Spleen (tissue), 13 donors: ENCODE measurements at places on chromosomes 12 and 14. TPM values are rescaled to one million over a fixed set of nuclear protein-coding genes. Genes with fewer than 3 reads are reported as not detected.

Gene PIANP
- polyA plus RNA-seq = 0.15 TPM

Gene C14orf39
- polyA plus RNA-seq = not detected

Gene DTX1
- 53.4 TPM for polyA plus RNA-seq

Gene KRT8
- polyA plus RNA-seq = 16.3 TPM

Gene NDRG2
- 72.4 TPM for polyA plus RNA-seq

Gene ST8SIA1
- polyA plus RNA-seq = 2.8 TPM

DNA sequence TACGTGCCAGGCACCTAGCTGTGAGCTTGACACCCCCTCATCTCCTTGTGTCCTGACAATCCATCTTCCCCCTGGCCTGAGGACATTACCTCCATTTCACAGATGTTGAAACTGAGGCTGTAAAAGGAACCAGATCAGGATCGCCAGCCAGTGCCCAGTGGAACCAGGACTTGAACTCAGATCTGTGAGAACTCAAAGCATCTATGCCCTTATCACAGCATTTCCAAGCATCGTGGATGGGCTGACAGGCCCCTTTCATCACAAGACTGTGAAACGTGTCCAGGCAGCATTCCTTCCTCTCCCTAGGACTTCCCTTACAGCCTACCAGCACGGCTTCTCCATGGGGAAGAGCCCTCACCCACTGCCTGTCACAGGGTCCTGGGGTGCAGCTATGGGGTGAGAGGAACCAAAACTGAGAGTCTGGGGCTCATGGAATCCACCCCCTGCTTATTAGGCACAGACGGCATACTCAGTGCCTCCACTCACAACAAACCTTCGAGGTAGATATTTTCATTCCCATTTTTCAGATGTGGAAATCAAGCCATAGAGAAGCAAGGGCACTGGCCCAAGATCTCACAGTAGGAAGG lies 26.9 kb downstream of the CMKLR1 start:
- DNase-seq = no peak

- DNase-seq = no peak
Measured at GRCh38 chr12:118456741-118457140, 80.4 kb downstream of the SUDS3 start.

DNA sequence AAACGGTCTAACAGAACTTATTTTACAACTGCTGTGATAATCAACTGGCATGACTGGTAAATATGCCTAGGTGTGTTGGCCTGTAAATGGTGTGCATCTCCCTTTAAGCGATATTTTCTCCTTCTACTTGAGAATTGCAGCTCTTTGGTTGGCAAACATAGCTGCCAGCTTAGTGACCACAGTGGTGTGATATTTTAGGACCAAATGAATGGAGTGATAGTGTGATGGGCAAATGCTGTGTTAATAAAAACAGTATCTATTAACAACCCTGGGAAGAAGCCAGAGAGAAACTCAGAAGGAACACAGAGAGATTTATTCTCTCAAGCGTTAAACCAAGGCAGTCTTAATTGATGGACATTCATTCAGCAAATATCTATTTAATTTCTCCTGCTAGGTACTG lies 278.4 kb downstream of the AACS start:
- DNase-seq = no peak

- DNase-seq = no peak
Measured at GRCh38 chr14:60514378-60514740, 5.4 kb downstream of the SIX6 start.

DNA sequence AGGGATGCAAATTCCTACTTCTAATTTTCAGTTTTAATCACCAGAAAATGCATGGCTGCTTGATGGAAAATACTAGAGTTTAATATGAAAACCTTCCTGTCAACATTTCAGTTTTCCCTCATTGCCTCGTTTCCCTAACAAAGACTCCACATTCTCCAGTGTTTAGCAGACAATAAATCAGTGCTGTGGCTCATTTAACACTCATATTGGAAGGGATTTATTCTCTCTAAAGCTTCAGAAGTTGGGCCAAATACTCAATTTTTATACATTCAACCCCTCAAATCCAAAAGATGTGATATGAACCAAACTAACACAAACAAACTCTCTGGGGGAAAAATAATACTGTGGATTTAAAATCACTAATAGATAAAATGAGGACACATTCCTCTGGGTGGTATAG lies 482.5 kb downstream of the FLRT2 start:
- DNase-seq = no peak

GRCh38 chr14:49703965-49704364 lies 11.0 kb downstream of the KLHDC1 start:
- DNase-seq = no peak

GRCh38 chr14:29465095-29465494 lies 462.6 kb downstream of the PRKD1 start:
- no peak for DNase-seq

DNA sequence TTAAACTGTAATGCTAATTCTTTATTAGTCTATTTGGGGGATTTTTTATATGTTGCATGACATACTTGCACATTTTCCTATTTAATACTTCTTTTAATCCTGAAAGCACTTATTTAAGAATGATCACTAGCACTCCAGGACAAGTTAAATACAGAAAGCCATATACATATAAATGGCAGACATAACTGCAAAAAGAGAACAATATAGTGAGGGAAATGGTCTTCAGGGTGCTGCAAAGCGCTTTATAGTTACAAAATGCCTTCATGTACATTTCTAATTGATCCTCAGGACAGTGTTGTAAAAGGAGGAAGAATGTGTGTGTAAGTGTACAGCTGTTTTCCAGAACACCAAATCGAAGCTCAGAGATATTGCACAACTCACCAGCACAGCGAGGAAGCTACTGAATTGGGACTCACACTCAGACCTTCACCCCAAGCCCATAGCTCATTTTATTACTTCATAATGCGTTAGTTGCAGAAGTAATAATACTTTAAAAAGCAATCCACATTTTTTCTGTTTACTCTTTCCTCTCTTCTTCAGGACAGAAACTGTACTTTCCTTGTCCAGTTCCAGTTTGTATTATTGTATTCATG lies 428.2 kb downstream of the RAD51B start:
- no peak for DNase-seq

DNA sequence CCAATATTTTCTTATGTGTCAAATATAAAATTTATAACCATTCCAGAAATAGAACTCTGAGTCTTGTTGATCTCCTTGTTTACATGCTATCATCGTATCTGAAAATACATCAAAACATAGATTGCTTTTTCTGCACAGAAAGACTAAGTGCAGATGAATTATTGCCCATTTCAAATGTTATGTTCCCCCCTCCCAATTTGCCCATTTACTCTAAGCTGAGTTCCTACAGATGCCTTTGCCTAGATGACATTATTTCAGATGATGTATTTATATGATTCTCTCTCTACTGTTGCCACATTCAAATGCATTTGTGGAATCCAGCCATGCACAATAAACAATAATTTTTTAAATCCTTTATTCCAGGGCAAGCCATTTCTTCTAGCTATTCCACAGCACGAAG lies 810.1 kb upstream of the MGAT4C start:
- DNase-seq = no peak

- peak; percentile 86 for DNase-seq
Measured at GRCh38 chr14:103385929-103386712, 906 bp downstream of the MARK3 start.

DNA sequence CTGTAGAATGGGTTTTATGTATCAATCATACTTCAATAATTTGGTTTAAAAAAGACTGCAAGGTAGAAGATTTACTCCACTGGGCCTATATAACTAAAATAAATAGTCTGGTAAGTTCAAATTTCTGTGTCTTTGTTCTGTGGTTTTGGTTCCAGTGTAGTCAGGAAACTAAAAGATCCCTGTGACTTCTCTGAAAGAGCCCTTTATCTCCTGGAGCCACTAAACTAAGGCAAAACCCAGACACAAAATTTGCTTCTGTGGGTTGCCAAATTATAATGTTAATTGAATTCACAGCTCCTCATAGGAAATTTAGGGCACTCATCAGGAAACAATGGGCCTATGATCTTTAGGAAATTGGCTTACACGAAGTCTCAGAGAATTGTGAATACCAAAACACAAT lies 1038.4 kb downstream of the GALC start:
- DNase-seq = no peak

GRCh38 chr12:119578112-119578511 lies 15.5 kb upstream of the TMEM233 start:
- DNase-seq = no peak

DNA sequence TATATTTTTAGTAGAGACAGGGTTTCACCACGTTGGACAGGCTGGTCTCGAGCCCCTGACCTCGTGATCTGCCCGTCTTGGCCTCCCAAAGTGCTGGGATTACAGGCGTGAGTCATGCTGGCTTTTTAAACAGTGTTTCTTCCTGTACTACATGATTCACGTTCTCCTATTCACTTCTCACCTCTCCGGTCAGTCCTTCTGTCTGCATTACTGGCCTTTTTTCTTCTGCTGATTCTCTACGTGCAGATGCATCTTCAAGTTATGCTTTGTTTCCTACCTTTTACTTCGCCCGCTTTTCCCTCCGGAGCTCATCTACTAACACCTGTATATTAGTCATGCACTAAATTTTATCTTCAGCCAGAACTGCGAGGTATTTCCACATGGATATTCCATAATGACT lies 296.2 kb upstream of the FLRT2 start:
- no peak for DNase-seq

- DNase-seq = no peak
Measured at GRCh38 chr14:97413022-97413539, 615.9 kb downstream of the VRK1 start.

GRCh38 chr12:6730169-6730568 lies 6.3 kb downstream of the COPS7A start:
- DNase-seq = peak; percentile 37
